ENCODE measurements at places on chromosomes 5 and 9.

GRCh38 chr5:115231598-115231997 lies 31.1 kb downstream of the PGGT1B start:
- no peak for DNase-seq

- DNase-seq: no peak
These were observed 86.3 kb upstream of the MELK start for GRCh38 chr9:36486329-36486932.

DNA sequence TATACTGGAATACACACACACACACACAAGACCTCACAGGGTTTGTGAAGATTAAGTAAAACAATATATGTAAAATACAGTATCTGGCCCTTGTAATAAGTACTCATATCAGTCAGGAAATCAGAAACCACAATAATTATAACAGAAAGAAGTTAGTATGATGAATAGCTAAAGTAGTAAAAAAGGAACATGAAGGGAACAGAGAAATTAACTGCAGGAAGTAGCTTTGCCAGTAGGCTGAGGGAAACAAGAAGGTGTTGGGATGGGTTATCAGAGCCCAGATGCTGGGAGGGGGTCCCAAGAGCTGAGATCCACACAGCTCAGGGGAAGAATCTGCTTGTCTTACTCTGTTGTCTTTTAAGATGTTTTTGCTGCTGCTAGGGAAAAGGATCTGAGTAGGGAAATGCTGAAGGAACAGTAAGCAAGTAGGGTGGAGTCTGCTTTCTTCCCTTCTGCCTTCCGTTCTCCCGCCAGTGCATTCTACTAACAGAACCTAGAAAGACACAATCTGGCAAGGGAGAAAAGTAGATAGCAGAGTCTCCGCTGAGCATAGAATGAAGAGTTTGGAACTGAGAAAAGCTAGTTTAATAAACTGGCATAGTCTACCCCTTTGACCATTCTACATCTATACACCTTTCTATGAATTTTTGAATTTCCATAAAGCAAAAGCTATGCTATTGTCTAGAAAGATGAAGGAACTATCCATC lies 55.3 kb upstream of the ALDH1A1 start:
- no peak for DNase-seq

DNA sequence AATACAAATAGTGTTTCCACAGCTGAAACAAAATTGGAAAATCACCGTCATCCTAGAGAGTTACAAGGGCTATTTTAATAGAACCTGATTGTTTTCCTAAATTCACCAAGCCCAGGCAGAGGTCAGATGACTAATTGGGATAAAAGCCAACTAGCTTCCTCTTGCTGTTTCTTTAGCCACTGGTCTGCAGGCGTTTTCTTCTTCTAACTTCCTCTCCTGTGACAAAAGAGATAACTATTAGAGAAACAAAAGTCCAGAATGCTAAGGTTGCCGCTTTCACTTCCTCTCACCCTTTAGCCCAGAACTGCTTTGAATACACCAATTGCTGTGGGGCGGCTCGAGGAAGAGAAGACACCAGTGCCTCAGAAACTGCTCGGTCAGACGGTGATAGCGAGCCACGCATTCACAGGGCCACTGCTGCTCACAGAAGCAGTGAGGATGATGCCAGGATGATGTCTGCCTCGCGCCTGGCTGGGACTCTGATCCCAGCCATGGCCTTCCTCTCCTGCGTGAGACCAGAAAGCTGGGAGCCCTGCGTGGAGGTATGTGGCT lies at the start of gene TLR4:
TLR4 (plus strand) TSS at position 380 of the 552 bp plus-strand sequence; CDS start at position 450, 70 bp downstream.
- DNase-seq: peak; percentile 22

DNA sequence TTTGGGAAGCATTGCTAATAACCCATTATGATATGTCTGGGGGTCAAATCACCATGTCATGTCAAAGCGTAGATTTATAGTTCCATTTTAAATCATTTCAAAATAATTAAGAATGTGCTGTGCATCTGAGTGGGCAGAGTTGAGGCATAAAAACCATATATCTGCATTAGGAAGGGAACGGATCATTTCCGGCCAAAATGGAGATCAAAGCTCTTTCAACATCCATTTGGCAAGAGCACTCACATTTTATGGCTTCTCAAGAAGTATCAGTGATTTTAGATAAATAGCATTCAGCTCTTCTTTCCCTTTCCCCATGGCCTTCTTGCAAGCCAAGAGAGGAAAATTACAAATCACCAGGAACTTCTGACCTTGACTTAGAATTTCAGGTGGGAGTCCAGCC lies 89.9 kb downstream of the HSPA4 start:
- DNase-seq: no peak

GRCh38 chr5:173237143-173237874 lies 2.3 kb upstream of the NKX2-5 start:
- no peak for DNase-seq

DNA sequence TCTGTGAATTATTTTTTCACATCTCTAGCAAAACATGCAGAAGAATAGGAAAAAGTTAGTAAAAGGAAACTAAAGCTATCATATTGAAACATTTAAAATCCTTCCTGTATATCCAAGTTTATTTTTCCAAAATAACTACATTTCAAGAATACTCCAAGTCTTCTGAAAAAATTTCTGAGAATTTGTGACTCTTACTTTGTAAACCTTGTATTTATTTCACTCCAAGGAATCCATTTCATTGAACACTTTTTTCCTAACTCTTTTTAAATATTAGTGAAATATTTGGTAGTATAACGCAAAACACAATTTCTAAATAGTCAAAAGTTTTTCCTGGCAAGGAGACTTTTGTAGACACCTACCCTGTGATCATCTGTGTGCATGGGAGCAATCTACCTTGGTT lies 19.3 kb downstream of the ECM2 start:
- DNase-seq: no peak

GRCh38 chr5:76787237-76787636 lies 31.6 kb upstream of the F2RL1 start:
- no peak for DNase-seq

DNA sequence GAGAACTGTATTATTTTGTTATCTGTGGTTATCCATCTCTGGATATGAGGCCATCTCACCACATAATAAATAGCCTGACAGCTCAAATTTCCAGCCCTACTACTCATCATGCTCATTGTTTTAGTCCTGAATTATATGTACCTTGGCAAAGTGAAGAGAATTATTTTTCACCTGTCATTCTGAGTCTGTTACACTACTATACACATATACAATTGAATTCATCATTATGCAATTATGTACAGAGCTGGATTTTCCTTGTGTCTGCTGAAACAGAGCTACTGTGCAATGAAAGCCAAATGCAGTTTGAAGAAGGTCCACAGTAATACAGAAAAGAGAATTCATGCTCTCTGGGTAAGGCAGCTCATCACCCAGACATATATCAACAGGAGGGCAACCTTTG lies 28.5 kb downstream of the ESM1 start:
- no peak for DNase-seq

DNA sequence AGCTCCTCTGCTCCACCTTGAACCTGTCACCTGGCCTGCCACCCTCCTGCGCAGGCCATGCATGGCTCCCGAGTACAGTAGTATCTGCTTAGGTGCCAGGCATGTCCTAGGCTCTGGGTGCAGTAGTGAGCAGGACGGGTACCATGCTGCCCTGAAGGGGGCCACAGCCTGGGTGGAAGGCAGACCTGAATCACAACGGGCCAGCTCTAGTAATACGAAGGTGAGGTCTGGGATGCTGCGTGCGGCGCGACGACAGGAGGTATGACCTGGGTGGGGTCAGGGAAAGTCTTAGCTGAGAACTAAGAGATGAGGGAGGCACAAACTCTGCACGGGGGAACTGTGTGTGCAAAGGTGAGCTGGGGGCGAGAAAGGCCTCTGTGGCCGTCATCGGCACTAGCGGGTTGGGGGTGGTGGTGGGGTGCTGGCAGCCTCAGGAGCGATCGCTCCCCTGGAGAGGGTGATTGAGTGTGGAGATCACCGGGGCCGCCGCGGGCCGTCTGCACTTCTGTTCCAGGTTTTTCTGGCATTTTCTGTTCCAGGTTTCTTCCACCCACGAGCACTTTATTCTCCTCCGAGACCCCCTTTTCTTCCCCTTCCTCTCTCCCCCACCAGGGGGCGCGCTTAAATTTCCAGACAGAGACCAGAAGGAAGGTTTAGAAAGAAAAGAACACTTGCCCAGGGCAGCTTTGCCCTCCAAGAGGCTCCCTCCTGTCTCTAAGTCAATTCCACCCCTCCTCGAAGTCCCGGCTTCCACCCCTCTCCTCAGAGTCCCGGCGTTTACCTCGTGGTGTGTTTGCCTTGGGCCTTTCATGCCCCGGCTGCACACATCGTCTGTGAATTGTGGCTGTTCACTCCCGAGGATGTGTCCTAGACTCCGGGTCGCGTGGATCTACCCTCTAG lies 15.1 kb downstream of the PDLIM4 start:
- peak; percentile 54 for DNase-seq

DNA sequence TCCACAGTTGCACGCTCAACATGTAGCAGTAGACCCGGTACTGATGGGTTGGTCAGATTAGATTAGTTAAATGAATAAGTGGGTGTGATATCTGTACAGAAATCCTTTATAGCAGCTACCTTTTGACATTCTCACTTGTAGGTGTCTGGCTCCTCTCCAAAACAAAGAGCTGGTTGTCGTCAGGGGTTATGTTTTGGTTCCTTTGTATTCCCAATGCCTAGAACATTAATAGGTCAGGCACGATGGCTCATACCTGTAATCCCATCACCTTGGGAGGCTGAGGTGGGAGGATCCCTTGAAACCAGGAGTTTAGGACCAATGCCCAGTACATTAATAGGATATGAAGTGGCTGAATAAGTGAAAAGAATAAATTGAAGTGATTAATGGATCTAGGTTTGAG lies 182.1 kb downstream of the SNCAIP start:
- DNase-seq: no peak

DNA sequence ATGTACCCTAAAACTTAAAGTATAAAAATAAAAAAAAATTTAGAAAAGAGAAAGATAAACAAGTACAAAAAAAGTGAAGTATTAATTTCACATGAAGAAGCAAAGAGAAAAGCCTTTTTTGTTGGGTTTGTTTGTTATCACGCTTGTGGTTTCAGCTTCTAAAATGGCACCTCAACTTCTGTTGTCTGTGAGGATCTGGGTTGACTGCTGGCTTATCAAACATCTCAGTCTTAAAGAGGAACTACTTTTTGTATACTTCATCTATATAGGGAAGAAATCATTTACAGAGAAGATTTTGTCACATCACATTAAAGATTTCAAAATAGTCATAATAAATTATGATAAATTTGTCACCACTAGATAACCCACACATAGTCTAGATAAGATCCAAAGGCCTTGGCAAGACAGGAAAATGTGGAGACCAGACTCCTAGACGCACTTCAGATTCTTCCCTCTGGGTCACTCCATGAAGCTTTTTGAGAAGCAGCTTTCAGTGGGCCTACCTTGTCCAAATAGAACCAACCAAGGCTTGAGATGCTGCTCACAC lies 8.8 kb upstream of the ADGRV1 start:
- no peak for DNase-seq

- DNase-seq: no peak
These were observed 198.1 kb downstream of the NR3C1 start for GRCh38 chr5:143205386-143205785.

DNA sequence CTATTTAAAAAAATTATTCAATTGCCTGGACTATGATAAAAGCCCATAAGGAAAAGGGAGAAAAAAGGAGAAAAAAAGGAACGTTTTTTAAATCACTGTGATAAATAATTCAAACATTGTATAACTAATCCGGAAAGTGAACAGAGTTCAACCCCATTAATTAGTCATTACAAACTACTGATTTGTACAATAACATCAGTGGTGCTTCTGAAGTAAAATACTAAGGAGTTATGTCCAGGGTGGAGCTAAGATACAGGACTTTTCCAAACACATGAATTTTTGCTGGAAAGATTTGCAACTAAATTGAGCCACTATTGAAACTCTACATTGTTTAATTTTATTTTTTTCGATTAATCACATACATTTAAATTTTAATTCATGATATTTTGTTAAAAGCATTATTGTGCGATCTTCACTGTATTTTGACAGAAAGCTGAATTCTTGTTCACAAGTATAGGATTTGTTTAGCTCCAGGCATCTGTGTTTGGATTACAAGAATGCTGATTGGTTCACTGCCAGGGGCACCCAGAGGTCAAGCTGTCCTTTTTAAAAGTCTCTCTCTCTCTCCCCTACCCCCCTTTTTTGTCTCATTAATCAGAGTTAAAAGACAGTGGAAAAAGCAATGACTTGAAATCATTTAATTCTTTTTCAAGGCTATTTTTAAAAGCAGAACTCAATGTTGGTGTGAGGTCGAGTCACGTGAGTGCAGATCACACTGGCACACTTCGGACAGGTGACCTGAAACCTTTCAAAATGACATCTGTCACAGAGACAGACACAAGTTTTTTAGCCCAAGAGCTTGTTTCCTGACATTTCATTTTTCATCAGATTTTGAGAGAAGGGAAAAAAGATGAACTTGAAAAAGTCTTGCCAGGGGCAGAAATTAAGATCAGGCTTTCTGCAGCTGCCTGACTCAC lies 387.3 kb downstream of the NR2F1-AS1 start:
- DNase-seq: no peak

DNA sequence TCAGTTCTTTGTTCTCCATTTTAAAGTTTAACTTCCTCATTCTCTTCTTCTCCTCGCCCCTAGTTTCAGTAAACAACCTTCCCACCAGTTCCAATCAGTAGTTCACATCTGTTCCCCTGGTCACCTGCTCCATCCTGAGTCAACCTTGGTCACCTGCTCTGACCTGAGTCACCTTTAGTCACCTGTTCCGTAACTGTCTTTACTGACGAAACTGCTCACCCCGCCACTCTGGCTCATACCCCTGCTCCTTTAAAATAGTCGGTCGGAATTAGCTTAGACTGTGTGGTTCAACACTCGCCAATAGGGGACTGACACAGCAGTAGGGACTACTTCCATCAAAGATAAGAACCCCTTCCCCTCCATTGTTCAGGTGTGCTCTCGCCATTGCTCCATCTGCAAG lies 76.3 kb upstream of the GPBP1 start:
- DNase-seq: no peak

DNA sequence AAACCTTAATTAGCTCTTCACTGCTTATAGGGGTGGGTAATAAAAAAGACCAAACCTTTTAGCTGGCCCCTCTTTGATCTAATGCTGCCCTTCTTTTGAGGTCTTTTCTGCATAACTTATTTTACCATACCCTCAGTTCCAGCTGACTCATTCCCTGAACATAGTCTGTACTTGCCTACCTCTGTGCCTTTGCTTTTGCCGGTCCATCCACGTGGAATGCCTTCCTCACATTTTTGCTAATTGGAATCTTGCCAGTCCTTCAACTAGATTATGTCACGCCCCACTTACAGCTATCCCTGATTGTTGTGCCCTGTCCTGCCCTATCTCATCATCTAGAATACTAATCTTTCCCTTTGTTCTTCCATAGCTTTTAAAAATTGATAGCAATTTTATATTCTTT lies 44.2 kb downstream of the FAF2 start:
- DNase-seq: no peak

GRCh38 chr5:173003360-173003759 lies 19.8 kb downstream of the ATP6V0E1 start:
- no peak for DNase-seq

- DNase-seq: no peak
These were observed 103.7 kb downstream of the FOXD1 start for GRCh38 chr5:73344835-73345234.

- no peak for DNase-seq
These were observed 78.0 kb downstream of the GABRA1 start for GRCh38 chr5:161925960-161926359.
